ENCODE measurements at places on chromosomes 1 and 21. TPM values are rescaled to one million over a fixed set of nuclear protein-coding genes. Genes with fewer than 3 reads are reported as not detected.

DNA sequence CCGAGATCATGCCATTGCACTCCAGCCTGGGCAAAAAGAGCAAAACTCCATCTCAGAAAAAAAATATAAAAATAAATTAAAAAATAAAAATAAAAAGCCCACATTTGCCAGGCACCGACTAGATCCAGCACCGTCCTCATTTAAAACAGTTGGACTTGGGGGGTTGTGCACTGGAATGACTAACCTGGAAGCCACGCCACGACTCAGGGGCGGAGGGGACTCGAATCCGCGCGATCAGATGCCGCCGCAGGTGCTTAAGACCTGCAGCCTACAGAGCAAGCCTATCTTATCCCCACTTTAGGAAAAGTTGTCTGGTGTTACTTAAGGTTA lies 38.5 kb downstream of the ZBTB8OS start:
- no peak for DNase-seq

KIAA0040 gene
- 46.9 TPM for total RNA-seq

FUBP1 gene
- total RNA-seq: 96.6 TPM

SYT2 gene
- not detected for total RNA-seq

SPRR1A gene
- total RNA-seq: not detected

AJAP1 gene
- 0.77 TPM for total RNA-seq
